ENCODE measurements at places on chromosomes 3 and 15.

GRCh38 chr3:106457281-106458180 lies 588.7 kb upstream of the CBLB start:
- peak; percentile 5 for DNase-seq

DNA sequence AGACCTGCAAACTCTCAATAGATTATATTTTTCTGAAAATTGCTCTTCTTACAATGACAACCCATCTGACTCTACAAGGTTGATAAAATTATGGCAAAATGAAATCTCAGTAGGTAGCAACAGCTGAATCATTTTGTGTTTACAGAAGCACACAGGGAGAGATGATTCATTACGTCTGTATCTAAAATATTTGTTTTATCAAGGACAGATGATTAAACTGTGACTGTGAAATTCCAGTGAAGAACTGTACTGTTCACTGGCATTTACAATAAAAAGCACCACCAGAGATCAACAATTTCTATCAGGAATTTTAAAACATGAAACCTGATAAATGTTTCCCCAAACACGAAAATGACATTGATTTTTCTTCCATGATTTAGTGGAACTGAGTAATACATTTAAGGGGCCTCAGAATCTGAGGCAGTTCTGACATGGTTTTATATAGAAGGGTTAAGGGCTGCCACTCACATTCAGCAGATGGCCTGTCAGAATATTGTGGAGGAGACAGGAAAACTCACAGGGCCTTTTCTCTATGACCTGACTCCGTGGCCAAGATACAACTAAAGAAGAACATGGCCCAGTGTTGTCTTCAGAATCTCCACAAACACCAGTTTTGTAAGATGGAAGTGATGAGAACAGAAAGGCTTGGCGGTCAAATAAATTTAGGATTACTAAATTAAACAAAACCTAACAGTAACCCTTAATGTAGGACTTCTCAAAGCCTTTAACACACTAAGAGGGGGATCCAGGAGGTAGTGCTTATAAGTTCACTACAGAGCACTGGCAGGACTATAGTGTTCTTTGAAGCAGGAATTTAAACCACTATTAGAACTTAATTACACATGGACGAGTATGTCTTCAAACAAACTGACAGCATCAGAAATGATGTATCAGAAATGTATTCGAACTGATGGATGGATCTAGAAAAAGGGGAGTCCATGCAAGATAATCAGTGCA lies 25.9 kb downstream of the RAD18 start:
- no peak for DNase-seq

DNA sequence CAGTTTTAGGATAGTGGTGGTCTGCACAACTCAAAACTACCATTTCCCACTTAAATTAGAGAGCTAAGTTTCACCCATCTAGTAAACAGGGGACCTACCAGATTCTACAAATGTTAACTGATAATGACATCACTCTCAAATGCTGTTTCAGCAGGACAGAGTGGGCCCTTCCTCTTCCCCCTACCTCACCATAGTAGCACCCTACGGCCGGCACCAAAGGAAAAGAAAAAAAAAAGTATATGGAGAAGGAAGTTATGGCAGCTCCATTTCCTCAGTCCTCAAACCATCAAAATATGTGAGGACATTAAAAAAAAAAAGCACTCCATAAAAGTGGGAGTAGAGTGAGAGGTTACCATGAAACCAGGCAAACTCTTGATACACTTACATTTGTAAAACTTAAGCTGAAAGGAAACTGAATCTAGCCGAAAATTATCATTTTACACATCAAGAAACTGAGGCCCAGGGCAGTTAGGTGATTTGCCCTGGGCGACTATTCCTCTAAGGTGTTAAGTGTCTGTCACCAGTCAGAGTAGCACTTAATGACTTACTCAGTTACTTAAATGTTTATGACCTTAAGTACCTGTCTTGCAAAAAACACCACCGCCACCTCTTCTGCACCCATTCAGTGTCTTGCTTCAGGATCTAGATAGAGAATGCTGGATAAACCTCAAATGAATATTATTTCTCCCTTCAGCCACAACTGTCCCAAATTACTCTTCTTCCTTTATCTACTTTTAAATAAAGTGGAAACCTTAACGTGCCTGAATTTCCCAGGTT lies 2.7 kb downstream of the MSL2 start:
- DNase-seq, result no peak

DNA sequence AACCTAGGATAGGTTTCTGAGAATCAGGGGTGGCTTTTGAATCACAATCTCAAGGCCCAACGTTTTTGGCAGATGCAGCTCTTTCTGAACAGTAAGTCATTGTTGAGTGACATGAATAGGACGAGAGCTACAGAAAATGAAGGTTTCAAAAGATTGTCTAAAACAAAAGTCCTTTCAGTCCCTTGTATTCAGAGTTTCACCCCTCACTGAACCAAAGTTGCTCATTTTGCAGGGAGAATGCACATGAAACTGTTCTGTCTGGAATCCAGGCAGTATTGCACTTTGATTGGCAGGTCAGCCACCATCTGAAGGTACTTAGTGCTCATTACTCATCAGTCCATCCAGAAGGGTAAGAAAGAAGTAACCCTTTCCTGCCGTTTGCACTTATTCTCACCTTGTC lies 24.1 kb upstream of the RASGRP1 start:
- no peak for DNase-seq

DNA sequence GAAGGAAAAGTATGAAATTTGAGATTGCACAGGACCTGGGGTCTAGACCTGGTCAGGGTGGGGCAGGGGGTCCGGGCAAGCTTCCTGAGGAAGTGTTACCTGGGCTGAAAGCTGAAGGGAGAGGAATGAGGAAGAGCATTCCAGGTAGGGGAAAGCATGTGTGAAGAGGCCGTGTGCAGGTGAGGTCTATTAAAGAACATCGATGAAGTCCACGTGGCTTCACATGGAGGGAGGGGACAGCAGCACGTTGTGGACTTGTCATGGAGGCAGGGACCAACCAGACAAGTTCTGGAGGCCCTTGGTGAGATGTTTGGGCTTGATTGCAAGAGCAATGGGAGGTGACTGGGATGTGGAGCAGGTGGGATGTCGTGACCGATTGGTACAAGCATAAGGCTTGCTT lies 47.1 kb downstream of the IDH2 start:
- no peak for DNase-seq

GRCh38 chr3:151639418-151639740 lies 94.3 kb upstream of the AADACL2 start:
- DNase-seq, result no peak

DNA sequence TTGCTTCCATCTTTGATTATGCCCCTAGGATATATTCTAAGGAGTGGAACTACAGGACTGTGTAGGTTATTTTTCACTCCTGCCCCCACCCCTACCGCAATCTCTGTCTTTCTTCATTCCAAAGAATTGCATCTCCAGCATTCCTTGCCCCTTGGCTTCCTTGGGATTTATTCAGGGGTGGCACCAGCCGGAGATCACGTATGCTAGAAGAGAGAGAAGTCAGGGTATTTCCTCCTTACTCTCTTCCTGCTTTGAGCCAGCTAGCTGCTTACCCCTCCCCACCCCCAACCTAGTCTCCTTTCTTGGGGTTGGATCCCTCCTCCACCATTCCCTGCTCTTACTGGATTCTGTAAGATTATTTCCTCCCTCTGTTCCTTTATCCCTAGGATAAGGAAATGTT lies 35.0 kb upstream of the DENND4A start:
- no peak for DNase-seq

DNA sequence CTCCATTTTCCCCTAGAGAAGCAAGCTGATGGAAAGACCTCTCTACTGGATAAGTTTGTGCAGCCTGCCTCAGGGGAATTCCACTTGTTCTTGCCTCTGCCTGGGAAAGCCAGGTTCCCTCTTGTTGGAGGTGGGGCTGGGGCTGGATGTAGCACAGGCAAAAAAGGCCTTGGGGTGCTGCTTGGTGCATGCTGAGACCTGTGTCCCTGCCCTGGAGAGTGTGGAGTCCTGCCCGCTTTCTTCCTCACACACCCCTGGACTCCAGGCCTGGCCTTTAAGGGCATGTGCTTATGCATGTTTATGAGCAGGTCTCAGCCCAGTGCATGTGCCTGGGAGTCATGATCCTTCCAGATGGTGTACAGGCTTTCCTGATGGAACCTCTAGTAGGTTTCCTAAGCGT lies 23.5 kb upstream of the JMJD7 start:
- DNase-seq, result no peak

GRCh38 chr15:74336061-74337005 lies 31.1 kb downstream of the CYP11A1 start:
- DNase-seq, result no peak
